ENCODE measurements at places on chromosomes 2 and 18.

DNA sequence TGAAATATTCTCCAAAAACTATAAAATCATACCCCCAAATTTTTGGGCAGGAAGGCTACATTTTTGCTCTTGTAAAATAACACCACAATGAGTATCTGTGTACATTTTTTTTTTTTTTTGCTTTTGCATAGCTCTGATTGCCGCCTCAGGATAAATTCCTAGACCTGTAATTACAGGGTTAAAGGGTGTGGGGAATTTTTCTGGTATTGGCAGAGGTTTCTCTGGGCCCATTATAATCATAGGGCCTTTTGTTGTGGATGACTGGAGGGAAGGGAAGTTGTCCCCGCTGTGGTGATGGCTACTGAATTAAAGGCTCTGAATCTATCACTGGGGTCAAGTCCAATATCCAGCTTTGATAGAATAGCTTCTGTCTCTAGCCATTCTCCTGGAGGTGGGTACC is 26.6 kb downstream of the CCDC195 start:
- DNase-seq = no peak

GRCh38 chr2:10659898-10660568 is 29.7 kb downstream of the NOL10 start:
- DNase-seq = no peak

DNA sequence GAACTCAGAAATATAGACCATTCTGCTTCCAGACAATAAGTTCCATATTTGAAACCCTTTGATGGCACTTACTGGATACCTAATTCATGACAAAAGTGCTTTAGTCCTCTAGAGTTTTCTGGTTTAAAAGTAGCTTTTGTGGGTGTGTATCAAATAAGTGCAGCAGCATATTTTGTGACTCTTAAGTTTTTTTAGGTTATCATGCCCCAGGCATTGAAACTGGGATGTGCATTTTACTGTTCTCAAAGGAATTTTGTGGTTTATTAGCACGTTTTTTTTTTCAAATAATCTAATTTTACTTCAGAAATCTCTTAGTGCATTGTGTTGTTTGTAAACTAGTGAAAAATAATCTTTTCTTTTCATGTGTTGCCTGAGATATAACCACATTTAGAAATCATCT is 1.5 kb downstream of the XRCC5 start:
- DNase-seq = no peak

GRCh38 chr2:178806543-178806942 is 680 bp downstream of the TTN start:
- DNase-seq = no peak

GRCh38 chr2:26648516-26648915 is 7.3 kb upstream of the CIB4 start:
- DNase-seq = no peak

- DNase-seq = no peak
These were observed 32.4 kb downstream of the BCL11A start for GRCh38 chr2:60520917-60521539.

- DNase-seq = no peak
These were observed 95.2 kb upstream of the GULP1 start for GRCh38 chr2:188196343-188197008.

- no peak for DNase-seq
These were observed 111.6 kb downstream of the DTNA start for GRCh38 chr18:34821669-34822210.

- no peak for DNase-seq
These were observed 133.6 kb downstream of the SP3 start for GRCh38 chr2:173831312-173832229.

DNA sequence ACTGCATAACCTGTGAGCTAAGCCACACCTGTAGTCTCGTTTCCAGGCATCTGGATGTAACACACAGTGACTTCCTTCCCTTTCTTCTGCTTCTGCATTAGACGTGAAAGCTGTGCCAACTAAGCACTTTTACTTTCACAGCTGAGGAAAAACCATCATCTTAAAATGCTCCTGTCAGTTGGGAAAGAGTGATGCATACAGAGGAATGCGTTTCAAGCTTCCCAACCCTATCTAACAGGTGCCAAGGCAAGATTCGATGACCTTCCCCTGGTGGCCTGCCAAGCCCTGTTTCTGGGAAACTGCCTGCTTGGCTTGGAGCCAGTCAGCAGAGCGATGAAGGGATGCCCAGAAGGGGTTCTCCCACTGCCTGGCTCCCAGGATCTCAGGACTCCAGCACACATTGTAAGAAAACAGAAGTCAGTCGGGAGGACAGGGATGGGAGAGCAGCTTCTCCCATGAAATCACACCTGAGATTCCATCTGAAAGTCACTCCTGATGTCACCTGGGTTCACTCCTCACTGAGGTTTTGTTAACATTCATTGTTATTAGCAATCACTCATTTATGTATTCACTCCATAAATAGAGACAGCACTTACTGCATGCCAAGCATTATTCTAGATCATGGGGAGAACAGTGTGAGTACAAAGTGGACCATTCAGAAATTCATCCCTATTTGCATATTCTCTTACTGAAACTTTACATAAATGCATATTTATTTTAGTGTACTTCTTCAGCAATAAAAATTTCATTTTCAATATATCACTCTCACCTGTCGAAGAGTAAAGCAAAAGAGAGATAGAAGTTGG is 64.1 kb downstream of the DTNA start:
- no peak for DNase-seq

DNA sequence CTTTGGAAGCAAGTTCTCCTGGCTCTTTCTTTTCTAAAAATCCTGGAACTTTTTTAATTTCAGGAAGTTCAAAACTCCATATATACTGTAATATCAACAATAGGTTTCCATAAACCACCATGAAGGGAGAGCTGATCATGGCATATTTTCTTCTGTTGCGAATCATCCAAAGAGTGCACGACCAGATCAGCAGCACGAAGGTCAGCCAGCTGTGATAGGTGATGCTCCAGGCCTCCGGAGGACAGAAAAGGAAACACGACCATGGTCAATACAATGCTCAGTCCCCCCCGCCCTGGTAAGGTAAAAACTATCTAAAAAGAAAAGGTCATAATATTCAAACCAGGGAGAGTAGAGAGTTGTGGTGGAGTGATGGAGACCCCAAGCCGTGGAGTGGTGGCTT is 268.9 kb downstream of the NAPG start:
- no peak for DNase-seq

- DNase-seq = no peak
These were observed 117.0 kb downstream of the CACNB4 start for GRCh38 chr2:151981886-151982285.

DNA sequence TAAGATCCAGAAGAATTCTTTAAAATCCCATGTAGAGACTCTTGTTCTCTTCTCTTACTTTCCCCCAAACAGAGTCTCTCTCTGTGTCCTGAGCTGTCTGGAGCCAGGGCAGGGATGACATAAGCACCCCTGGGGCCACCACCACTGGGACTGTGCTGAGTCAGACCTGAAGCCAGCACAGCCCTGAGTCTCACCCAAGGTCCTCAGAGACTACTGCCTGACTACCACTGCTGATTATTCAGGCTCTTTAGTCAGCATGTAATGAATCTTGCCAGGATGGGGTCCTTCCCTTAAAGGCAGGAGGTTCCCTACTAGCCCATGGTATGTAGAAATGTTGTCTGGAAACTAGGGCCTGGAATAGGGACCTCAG is 34.9 kb upstream of the DYNC1I2 start:
- DNase-seq = no peak

GRCh38 chr2:100588071-100588786 is 25.4 kb downstream of the PDCL3 start:
- DNase-seq = no peak

GRCh38 chr2:241223211-241224017 is 34.9 kb downstream of the ANO7 start:
- no peak for DNase-seq

DNA sequence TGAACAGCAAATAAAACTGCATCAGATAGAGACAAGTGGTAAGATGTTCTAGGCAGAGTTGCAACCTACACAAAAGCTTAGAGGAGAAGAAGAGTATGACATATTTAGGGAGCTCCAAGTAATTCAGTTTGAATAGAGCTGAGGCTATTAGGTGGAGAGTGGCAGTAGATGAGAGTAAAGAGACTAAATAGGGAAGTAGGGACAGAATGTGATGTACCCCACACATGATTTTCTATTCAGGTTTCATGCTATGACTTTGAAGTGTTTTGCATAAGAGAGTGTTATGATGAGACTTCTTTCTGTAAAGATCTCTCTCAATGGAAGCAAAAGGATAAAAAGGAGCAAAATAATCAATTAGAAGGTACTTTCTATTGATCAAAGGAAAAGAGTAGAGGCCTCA is 206.8 kb upstream of the ERBB4 start:
- DNase-seq = no peak

GRCh38 chr18:63319383-63320122 is at the start of gene BCL2:
Gene BCL2, minus strand, starts transcription at chr18:63319769.
- DNase-seq = no peak

- DNase-seq = no peak
These were observed 373.1 kb upstream of the SYT4 start for GRCh38 chr18:43650426-43650825.

- no peak for DNase-seq
These were observed 330.5 kb upstream of the TCF4 start for GRCh38 chr18:55918444-55918843.

GRCh38 chr2:188610827-188611226 is 319.2 kb downstream of the GULP1 start:
- no peak for DNase-seq

DNA sequence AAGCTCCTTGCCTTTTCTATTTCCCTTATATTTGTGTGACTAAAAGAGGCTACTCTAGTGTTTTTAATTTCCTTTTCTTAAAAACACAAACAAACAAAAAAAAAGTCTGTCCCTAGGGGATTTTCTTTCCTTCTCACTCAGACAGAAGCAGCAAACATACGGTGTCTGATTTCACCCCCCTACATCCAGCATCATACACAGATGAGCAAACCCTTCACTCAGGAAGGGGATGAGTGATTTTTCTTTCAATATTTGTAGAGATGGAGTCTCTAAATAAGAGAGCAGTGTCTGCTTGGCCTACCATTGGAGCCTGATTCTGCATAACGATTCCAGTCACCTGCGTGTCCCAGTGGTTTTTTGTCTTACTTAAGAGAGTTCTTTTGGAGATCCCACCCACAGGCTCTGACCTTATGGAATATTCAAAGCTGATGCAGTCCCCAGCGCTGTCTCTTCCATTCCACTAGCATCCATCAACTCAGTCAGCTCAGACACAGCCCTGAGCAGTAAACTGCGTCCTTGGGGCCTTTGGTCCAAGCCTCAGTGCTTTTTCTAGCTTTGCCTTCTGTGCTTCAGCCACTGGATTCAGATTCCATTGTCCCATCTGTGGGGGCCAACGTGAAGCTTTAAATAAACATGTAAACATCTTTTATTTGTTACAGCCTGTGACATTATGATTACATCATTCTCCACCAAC is 52.6 kb upstream of the TPO start:
- no peak for DNase-seq

GRCh38 chr2:10864251-10864650 is 47.5 kb upstream of the KCNF1 start:
- DNase-seq = no peak

- no peak for DNase-seq
These were observed 53.4 kb downstream of the CD28 start for GRCh38 chr2:203759690-203760365.

DNA sequence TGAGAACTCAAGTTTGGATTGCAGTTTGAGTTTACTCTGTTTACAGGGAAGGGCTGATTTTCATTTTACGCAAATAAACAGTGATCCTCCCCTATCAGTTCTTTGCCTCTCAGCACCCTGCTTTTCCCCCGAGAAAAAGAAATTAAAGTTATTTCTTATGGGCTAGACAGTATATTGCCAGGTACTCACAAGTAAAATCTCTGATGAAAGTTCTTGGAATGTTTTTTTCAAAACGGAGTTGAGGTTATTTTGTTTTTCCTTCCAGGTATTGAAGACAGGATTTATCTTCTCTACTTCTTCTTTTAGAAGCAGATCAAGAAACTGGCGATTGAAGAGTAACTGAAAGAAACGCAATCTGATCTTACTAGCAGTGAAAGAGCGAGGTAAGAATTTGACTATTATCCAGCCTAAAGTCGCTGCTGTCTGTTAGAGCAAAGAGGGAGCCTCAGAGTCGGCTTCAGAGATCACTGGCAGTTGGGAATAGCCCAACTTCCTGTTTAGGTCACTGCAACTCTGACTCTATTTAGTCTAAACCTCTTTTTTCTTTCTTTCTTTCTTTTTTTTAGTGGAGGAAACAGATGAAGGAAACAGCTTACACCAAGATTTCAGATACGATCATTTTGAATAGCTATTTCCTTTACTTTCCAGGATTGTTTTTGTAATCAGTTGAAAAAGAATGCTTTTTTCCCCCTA is at the start of gene TFPI:
Gene TFPI (minus strand): TSS at position 425 of the 693 bp plus-strand sequence. CDS start 50,667 bp downstream, outside the sequence.
- no peak for DNase-seq

DNA sequence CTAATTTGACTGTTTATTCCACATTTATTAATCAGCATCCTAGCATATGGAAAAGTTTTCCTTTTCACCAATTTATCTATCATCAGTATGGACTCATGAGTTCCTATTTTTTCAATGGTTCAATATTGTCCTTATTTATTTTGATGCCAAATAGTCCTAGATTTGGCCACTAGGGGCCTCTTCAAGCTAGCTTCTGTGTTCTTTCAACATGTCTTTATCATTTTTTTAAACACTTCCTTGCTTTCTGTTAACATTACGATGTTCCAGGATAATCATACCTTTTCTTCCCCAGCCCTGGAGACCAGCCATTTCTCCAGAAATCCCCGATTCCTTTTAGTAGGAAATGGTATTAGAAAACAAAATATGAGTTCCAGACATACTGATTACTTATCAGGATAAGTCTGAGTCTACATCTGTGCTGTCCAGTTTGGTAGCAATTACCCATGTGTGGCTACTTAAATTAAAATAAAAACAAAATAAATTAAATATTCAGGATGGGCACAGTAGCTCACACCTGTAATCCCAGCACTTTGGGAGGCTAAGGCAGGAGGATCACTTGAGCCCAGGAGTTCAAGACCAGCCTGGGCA is 70.6 kb downstream of the RPE start:
- DNase-seq = no peak

DNA sequence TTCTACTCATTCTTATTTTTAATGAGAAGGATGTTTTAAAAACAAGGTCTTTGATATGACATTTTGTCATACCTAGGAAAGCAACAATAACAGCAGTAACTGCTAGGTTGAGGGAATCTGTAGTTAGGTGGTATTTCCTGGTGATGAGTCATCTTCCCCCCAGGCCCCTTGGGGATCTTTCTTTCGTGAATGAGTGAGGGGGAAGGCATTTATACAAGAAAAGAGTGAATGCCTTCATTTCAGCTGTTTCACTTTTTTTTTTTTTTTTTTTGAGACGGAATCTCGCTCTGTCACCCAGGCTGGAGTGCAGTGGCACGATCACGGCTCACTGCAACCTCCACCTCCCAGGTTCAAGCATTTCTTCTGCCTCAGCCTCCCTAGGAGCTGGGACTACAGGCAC is 108.6 kb downstream of the MAP4K4 start:
- no peak for DNase-seq

- DNase-seq = no peak
These were observed 2.1 kb downstream of the UGP2 start for GRCh38 chr2:63843791-63844190.

DNA sequence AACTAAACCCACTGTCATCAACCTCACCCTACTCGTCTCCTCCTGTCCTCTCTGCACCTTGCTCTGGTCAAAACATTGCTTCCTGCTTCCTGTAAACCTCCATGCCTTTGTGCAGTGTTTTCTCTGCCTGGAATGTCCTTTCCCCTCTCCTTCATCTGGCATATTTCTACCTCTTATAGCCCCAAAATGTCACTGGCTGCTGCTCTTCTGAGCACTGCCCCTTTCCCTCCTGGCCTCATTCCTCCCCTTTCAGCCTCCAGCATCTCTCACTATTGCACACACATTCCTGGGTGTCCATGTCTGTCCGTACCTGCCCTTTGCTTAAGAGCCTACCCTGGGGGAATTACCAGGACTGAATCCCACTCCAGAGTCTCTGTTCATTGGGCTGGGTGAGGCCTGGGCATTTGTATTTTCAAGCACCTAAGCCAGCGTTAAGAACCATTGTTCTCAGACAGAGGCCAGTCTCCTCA is 84.9 kb downstream of the MOGAT1 start:
- DNase-seq = no peak
